Sciatic nerve (tissue), 2 donors: ENCODE measurements at places on chromosomes 16 and 17. TPM values are rescaled to one million over a fixed set of nuclear protein-coding genes. Genes with fewer than 3 reads are reported as not detected.
A peak's percentile ranks its signal among the peaks of the same experiment; 100 is the strongest.

GRCh38 chr17:60863892-60864707 lies 186.4 kb downstream of the BCAS3 start:
- no peak for DNase-seq

DNA sequence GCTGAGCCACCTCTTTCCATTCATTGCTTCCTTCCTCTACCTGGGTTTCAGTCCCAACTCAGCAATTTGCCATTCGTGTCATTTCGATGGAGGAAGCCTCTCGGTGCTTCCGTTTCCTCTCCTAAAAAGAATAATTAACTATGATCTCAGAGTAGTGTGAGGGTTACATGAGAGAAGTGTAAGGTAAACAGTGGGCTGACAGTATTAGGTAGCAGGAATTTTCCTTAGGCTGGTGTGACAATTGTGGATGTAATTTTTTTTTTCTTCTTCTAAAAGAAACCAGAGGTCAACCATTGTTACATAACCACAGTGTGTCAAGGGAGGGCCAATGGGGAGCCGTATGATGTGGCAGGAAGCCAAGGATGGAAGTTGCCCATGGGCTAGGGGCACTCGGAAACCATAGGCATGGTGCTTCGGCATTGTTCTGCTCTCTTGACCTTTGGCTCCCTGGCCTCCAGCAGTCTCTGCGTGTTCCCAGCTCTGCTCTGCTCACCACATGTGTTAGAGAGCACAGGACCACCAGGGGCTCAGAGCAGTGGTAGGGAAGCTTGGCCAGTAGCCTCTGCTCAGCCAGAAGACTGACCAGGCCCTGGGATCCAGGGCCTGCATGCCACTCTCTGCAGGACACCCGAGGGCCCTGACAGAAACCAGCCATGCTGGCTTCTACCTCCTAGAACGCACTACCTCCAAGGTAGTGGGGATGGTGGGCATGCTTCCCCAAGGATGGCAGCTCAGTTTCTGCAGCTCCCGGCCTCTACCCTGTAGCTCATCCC lies 2.0 kb upstream of the TOP2A start:
- DNase-seq = peak; percentile 48

DNA sequence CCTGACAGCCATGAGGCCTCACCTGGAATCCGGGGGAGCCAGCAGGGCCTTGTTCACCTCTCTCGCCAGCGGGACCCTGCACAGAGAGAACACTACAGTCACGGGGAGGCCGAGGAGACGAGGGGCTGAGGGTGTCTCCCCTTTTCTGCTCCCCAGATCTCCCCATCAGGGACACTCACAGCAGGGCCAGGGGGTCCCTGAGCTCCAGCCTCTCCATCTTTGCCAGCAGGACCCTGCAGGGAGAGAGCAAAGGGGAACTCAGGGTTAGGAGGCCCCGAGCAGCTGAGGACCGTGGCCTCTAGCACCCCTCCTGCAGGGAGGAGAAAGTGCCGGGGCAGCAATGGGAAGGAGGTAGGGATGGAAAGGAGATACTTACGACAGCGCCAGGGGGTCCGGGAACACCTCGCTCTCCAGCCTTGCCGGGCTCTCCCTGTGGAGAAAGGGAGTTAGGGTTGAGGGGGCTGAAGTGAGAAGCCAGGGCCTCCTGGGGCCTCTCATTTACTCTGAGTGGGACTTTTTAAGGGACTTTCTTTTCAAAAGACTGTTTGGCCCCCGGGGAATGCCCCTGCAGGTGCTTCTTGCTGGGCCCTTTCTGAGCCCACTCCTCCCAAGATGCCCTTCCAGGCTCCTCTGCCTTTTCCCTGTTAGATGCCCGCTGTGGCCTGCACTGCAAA lies 8.7 kb downstream of the COL1A1 start:
- no peak for DNase-seq

DNA sequence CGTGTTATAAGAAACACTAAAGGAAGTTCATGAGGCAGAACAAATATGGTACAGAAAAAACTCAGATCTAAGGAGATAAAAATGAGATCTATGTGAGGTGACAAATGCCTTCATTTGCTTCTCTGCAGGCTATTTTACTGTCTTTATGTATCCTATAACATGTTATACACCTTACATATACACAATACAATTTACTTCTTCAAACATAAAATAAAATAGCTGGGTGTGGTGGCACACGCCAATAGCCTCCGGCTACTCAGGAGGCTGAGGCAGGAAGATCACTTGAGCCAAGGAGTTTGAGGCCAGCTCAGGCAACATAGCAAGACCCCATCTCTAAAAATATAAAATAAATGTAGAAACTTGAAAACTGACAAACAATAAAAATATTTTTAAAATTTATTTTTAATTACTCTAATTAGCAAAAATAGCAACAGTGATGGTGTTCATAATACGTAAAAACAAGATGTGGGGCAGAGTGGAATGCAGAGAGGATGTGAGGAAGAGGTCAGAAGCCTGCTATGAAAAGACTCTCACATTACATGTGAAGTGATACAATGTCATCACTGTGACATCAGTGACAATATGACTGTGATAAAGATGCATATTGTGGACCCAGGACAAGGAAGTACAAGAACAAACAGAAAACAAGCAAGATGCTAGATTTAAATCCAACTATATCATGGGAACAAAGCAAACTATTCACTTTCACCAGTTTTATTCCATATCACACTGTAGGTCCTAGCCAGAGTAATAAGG lies 31.0 kb downstream of the VPS53 start:
- DNase-seq = no peak

DNA sequence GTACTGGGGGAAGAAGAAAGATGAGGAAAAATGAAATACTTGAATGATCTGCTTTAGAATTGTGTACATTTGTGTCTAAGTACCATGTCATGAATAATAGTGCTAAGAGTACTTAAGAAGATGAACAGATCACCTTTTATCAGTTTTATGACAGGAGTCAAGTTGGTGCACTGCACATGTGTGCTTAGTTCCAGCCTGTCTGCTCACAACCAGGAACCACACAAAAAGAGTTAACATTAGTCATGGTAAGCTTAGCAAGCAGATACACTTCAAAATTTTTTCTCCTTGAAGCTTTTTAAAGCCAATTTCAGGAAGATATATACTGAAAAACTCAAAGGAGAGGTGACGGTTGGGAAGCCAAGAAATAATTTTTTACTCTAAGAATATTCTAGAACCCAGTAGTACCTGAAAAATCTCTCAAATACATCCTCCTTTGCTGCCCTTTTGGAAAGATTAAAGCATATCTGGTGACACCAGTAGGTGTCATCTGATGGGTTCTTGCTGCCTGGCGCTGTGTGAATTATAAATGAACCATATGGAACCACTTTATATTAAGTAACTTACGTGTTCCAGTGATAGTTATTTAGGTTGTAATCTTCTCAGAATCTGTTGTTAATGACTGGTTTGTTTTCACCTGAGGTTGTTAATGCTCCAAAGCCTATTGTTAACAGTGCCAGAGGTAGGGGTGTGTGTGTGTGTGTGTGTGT lies 93.4 kb downstream of the MSI2 start:
- no peak for DNase-seq

- DNase-seq = no peak
Measured at GRCh38 chr17:35765086-35765710, 4.5 kb downstream of the C17orf50 start.

Gene RPL26
- total RNA-seq = 1,229 TPM

DNA sequence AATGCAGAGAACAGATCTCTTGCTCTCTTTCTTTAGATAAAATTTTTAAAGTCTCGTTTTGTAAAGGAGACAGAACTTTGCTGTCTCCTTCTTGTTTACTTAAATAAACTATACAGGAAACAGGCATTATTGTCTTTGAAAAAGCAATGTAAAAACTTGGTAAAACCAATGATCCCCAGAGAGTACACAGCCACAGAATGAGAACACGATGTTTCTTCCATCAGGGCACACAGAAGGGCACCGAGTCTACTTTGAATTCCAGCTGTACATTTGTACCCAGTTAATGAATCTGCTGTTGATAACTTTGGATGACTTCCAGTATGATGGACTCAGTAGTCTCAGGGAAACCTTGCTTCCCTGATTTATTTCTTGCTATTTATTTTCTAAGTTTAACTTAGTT lies 8.1 kb upstream of the TMEM100 start:
- DNase-seq = no peak

DNA sequence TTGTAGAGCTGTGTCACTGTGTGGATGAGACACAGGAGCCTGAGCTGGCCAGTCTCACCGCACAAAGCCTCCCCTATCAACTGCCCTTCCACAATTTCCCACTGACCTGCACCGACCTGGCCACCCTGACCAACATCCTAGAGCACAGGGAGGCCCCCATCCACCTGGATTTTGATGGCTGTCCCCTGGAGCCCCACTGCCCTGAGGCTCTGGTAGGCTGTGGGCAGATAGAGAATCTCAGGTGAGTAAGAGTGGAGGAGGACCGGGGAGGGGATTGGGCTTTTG lies 37.4 kb downstream of the NLRC5 start:
- no peak for DNase-seq

- DNase-seq = peak; percentile 96
Measured at GRCh38 chr16:30409125-30410060, 2.0 kb downstream of the ZNF771 start.

DNA sequence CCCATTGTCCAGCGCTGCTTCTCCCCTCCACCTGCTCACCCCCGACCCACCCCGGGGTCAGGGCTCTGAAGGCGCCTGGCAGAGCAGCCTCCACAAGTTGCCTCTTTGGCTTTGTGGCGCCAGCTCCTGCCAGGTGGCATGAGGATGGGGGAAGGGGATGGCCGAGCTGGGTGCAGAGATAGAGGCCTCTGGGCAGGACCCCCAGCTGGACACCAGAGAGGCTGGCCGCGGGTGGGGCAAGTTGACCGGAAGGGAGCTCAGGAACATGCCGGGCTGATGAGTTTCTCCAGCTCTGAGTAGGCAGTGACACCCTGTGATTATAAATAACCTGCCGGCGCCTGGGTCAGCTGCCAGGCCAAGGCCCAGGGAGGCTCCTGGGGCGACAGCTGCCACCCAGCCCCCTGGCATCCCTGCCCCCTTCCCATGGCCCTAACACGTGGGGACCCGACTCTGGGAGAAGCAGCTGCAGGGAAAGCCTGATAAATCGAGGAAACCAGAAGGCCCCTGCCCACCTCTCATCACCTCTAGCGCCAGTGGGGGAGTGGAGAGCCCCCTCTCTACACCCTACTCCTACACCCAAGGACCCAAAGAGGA lies 729 bp downstream of the P2RX5 start:
- no peak for DNase-seq

Gene ZNF286A
- 20.1 TPM for total RNA-seq

GRCh38 chr17:27888945-27889344 lies 4.2 kb downstream of the LYRM9 start:
- DNase-seq = no peak

DNA sequence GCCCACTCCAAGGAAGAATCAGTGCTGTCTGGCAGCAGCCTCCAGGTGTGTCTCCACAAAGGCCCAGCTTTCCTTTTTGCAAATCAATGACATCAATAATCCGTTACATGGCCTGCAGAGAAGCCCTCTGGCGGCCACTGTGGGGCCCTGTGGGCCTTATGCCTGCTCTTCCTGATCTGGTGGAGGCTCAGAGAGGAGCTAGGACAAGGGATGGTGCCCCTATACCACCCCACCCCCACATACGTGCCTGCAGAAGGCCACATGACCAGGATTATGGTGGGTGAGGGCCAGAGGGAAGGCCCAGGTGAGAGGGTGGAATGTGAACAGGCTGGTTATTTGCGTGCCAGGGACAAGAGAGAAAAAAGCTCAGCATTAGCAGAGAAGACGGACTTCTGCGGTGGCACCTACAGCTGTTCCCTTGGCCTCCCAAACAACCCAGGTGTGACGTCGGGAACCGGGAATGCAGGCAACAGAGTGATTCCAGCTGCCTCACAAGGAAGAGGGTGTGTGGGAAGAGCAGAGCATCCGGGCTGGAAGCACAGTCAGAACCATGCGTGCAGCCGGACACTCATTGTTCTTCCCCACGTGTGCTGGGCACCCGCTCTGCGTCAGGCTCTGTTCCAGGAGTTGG lies 22.5 kb downstream of the EIF4A3 start:
- peak; percentile 52 for DNase-seq

GRCh38 chr16:67764158-67764667 lies 42.1 kb downstream of the RANBP10 start:
- DNase-seq = no peak

GRCh38 chr17:42023524-42024349 lies 3.8 kb downstream of the NKIRAS2 start:
- DNase-seq = no peak

Gene KCNAB3
- total RNA-seq = 1.2 TPM

DNA sequence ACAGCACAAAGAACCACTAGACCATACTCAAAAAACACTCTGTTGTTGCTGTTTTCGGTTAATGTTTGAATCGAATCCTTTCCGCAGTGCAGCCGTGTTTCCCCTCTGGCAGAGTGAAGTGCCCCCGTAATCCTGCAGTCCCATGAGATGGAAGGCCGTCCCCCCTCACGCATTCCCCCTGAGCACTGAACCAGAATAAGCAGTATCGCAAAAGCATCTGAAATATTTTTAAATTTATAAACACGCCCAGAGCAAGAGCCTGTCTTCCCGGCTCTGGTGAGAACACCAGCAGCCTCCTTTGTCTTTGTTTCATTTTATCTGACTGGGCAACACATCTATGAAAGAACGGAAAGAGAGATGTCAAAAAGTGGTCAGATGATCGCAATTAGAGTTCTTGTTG lies 121.0 kb upstream of the ADAMTS18 start:
- no peak for DNase-seq

Gene UBB
- total RNA-seq = 589 TPM

GRCh38 chr16:51854401-51854951 lies 692.5 kb downstream of the TOX3 start:
- no peak for DNase-seq

DNA sequence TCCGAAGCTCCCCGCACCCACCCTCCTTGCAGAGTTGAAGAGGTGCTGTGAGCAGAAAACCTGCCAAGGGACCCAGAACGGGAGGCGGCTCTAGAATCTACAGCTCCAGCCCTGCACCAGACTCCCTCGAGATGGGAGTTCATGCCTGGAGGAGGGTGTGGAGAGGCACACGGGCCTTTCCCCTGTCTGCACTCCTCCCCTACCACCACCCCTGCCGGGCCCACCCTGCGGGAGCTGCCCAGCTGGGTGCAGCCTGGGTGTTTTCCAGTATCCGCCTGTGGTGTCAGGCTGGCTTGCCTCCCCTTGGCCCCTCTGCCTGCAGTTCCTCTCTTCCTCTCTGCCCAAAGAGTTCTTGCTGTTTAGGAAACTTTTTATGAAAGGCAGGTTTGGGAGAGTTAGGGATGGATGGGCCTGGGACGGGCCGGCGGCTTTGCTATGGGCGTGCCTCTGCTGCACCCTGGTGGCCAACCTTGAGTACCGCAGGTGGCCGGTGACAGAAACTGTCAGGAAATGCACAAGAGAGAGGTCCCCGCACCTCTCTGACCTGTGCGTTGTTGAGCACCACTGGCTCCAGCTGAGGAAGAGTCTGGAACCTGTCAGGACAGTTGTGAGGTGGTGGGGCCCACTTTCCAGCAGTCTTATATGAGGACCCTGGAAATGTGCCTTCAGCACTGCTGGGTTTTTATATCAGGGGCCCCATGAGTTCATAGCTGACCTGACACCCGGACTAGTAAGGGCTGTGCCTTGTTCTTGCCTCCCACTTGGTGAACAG lies 354.1 kb downstream of the SEC14L1 start:
- DNase-seq = peak; percentile 89

- DNase-seq = no peak
Measured at GRCh38 chr17:48486557-48486956, 44.3 kb downstream of the HOXB1 start.

Gene TSPAN10
- total RNA-seq = 0.85 TPM

GRCh38 chr16:5776876-5777275 lies 679.3 kb upstream of the EEF2KMT start:
- no peak for DNase-seq

- DNase-seq = no peak
Measured at GRCh38 chr17:29578626-29579485, 10.4 kb downstream of the TP53I13 start.

Gene P2RX5
- total RNA-seq = 1.8 TPM

GRCh38 chr17:35373984-35374765 lies 754 bp upstream of the SLFN11 start:
- peak; percentile 80 for DNase-seq

- no peak for DNase-seq
Measured at GRCh38 chr17:50603340-50603739, 31.3 kb upstream of the ABCC3 start.
